ENCODE measurements at places on chromosomes 11 and 22.
A peak's percentile ranks its signal among the peaks of the same experiment; 100 is the strongest.

GRCh38 chr11:46837860-46838259 lies 8.2 kb downstream of the CKAP5 start:
- no peak for DNase-seq

GRCh38 chr11:68689737-68690625 lies 5.6 kb downstream of the GAL start:
- no peak for DNase-seq

DNA sequence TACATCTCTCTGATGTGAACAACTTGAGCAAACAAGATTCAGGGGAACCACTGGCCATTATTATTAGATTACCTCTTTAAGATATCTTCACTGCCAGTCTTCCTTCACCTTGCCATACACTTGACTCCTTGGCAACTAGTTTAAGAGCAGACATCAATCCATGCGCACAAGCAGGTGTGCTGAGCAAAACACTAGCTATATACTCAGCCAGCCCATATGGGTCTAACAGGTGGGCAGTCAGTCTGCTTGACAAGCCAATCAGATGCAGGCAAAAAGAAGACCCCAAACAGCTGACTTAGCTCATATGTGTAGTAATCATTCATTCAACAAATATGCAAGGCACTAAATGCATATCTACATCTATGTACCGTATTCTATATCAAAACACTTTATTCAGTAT lies 101.2 kb downstream of the SIK3 start:
- no peak for DNase-seq

- no peak for DNase-seq
Observed at GRCh38 chr11:1197886-1198560, 24.8 kb upstream of the MUC5B start.

GRCh38 chr11:117231842-117232091 lies at the start of gene PCSK7:
PCSK7 (minus strand) TSS chr11:117232073; CDS start chr11:117229844, 2,229 bp downstream.
- DNase-seq: no peak

GRCh38 chr11:65857500-65857852 lies 504 bp downstream of the CFL1 start:
- DNase-seq: peak; percentile 58

- no peak for DNase-seq
Observed at GRCh38 chr11:16977136-16977993, 36.8 kb downstream of the PLEKHA7 start.
